ENCODE measurements at places on chromosomes 12 and 14. TPM values are rescaled to one million over a fixed set of nuclear protein-coding genes. Genes with fewer than 3 reads are reported as not detected.

Gene OVCH1
- total RNA-seq = 0.18 TPM

Gene TAS2R7
- total RNA-seq = not detected

Gene RASSF9
- total RNA-seq = 0.18 TPM

Gene CLEC12A
- not detected for total RNA-seq

Gene PSMC1
- 325 TPM for total RNA-seq

Gene KCNC2
- total RNA-seq = not detected

Gene TRIAP1
- total RNA-seq = 19.2 TPM

Gene KLRD1
- under 0.01 TPM for total RNA-seq

DNA sequence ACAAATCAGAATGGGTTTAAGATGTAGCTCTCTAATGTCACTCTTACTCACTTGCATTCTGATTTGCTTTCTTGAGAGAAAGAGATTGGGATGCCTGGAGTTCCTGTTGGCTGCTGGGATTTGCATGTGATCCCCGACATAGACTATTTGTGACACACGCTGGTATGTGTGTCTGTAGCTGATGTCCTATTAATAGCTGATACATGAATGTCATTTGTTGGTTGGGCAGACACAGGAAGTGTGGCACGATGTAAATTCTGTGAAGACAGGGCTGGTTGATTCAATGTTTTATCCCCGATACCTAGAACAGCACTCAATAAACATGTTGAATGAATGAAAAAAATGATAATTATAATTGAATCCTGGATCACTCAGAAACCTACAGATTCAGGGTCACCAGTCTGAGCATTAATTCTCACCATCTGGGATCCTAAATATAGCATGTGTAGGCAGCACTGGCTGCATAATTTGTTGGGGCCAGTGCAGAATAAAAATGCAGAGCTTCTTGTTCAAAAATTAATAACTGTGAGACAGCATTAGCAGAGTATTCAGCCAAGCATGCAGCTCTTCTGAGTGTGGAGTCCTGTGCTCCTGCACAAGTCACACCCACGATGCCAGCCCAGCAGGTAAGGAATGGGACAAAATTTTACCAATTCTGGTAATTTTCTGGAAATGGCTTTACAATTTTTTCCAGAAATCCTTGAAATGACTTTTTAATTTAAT, 35.5 kb upstream of the SOCS2 start:
- DNase-seq = peak; percentile 23

DNA sequence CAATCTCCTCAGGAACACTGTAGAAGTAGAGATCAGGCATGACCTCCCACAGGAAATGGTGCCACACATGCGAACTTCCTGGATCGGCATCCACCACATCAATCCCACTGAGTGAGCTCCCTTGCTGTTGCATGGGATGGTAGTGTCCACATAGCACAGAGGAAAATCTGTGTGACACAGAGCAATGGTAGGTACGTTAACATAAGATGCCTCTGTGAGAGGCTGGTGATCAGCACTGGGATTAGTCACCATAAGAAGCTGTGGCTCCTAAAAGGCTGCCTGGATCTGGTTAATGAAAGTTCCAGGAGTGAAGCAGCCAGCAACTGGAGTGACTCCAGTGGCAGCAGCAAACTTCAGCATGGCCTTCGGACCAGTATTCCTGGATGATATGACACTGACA, 21.8 kb downstream of the WDHD1 start:
- DNase-seq = peak; percentile 74

DNA sequence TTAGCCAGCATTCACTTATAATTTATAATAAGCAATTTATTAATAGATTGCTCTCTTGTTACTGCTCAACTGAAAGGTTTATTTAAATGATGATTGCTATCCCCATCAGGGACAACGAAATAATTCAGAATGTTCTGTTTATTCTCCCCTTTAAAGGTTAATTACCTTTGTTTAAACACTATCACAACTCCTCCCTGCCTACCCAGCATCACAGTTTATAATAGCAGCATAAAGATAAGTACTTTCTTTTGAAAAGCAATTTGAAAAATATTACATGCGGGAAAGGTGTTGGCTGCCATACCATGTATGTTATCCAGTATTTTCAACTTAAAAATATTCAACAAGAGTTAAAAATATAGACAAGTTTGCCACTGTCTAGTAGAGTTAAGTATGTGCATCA, 30.6 kb downstream of the SCAF11 start:
- no peak for DNase-seq

DNA sequence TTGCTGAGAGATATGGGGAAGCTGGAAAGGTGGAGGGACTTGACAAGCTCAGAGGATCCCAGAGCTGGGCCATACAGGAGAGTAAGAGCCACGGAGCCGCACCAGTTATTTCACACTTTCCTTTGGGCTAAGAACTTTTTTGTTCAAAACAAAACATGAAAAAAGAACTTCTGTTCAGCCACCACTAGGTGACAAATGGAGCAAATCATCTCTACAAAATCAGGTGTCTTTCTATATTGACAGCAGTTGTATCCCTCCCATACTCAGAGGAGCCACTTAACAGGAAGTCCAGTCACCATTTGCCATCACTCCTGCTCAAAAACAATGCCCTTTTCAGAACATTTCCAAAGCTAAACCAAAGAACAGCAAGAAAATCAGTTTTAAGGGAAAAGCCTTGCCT, 70.3 kb upstream of the DBX2 start:
- DNase-seq = no peak

- DNase-seq = peak; percentile 49
Measured at GRCh38 chr14:75578102-75578785, at the start of gene FLVCR2. Gene FLVCR2 (plus strand): TSS chr14:75578620. CDS start chr14:75578973, 353 bp downstream.

- peak; percentile 67 for DNase-seq
Measured at GRCh38 chr12:104632724-104633201, 176.0 kb downstream of the CHST11 start.

- DNase-seq = no peak
Measured at GRCh38 chr12:67202678-67203012, 66.5 kb upstream of the CAND1 start.

DNA sequence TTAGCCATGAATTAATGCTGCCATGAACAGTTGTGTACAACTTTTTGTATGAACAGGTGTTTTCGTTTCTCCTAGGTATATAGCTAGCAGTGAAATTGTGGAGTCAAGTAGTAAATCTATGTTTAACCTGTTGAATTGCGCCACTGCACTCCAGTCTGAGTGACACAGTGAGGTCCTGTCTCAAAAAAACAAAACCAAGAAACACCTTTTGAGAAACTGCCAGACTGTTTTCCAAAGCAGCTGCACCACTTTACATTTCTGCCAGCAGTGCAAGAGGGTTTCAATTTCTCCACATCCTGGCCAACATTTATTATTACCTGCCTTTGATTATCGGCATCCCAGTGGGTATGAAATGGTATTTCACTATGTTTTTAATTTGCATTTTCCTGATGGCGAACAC, 3.3 kb upstream of the PLEKHG3 start:
- no peak for DNase-seq

DNA sequence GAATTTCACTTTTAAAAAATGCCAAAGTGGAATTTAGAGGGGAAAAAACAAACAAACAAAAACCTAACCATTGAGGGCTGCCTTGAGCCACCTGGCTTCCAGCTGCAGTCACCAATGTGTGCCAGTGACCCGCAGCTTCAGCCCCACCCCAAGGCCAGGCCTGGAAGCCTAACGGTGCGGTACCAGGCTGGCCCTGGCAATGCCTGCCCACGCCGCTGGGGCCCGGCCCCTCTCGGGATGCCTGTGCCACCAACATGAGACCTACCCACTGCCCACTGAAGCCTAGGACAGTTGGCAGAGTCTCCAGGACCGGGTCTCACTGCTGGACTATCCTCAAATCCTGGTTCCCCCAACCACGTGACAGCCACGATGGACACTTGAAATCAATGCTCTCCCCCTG, 96.6 kb downstream of the NCOR2 start:
- no peak for DNase-seq

DNA sequence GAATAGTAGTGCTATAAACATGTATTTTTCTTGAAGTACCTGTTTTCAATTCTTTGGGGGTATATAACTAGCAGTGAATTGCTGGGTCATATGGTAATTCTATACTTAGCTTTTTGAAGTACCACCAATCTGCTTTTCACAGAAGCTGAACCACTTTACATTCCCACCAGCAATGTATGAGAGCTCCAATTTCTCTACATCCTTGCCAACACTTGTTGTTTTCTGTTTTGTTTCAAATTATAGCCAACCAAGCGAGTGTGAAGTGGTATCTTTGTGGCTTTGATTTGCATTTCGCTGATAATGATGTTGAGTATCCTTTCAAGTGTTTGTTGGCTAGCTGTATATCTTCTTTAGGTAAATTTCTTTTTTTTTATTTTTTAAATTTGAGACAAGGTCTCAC, 95.7 kb downstream of the PAPLN start:
- DNase-seq = no peak

DNA sequence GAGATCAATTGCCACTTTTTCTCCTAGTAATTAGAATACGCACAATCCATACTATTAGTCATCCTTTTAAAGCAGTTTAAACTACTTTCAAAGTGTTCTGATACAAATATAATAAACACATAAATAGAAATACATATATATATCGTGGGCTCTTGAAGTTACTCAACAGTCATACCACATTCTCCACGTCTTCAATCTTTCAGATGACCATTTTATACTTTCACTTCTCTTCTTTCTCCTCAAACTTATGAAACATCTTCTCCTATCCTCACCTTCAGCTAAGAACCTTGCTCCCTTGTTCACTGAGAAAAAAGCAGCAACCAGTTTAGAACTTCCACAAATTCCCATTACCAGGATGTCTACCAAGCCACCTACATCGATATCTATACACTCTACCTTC, 19.2 kb downstream of the CEP290 start:
- DNase-seq = no peak

- DNase-seq = no peak
Measured at GRCh38 chr14:91328313-91329050, 84.0 kb upstream of the GPR68 start.

- no peak for DNase-seq
Measured at GRCh38 chr14:89614009-89614691, 197.1 kb upstream of the FOXN3 start.

DNA sequence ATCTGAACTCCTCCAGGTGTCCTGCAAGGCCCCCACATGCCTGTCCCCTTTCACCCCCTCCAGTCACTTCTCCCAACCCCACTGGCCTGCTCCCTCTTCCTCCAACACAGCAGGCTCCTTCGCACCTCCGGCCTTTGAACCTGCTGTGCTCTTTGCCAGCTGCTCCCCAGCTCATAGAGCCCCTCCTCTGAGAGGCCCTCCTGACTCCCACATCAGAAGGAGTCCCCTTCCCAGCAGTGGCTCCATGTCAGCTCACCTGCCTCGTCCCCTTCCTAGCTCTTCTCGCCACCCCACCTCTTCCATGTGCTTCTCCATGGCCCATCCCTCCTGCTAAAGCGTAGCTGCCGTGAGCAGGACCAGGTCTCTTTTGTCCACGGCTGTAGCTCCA, 22.1 kb downstream of the SCARB1 start:
- DNase-seq = no peak

- no peak for DNase-seq
Measured at GRCh38 chr14:81009346-81009745, 53.9 kb downstream of the TSHR start.

DNA sequence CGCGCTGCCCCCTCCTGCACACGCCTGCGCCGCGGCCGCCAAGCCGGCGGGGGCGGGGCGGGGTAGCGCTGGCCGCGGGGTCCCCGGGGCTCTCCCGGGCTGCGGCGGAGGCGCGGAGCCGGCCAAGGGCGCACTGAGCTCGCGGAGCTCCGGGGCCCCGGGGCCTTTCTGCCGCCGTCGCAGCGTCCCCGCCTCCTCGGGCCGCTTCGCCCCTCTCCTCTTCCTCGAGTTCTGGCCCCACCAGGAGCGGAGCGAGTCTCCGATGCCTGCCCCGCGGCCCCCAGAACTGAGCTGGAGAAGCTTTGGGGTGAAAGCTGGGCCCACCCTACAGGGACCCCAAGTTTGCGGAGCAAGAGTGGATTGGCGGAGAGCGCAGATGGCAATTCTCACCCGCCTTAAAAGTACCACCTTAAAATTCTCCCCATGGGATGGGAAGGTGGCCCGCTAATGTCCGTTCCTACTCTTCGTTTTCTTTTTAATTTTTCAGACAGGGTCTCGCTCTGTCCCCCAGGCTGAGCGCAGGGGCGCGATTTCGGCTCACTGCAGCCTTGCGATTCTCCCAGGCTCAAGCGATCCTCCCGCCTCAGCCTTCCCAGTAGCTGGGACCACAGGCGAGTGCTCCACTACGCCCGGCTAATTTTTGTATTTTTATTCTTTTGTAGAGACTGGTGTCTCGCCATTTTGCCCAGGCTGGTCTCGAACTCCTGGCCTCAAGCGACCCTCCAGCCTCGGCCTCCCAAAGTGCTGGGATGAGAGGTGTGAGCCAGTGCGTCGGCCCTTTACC, 129.6 kb downstream of the NDUFA12 start:
- DNase-seq = no peak

DNA sequence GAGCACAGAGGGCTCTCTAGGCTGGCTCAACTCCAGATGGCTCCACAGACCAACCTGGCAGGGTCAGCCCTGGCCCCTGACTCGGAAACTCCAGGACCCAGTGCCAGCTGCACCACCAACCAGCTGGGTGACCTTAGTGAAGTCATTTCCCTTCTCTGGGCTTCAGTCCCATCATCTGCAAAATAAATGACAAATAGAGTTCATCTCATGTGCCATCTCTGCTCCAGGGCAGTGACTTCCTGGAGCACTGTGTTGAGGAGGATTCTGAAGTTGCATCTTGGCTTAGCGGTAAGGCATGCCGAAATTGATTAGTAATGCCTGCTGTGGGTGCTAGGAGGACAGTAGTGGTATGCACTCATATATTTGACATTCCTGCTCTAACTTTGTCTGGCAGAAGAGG, 31.5 kb downstream of the DTX1 start:
- no peak for DNase-seq

- DNase-seq = no peak
Measured at GRCh38 chr14:57820581-57820980, 45.3 kb downstream of the SLC35F4 start.

GRCh38 chr14:45786266-45786665, 533.3 kb upstream of the MIS18BP1 start:
- DNase-seq = no peak

DNA sequence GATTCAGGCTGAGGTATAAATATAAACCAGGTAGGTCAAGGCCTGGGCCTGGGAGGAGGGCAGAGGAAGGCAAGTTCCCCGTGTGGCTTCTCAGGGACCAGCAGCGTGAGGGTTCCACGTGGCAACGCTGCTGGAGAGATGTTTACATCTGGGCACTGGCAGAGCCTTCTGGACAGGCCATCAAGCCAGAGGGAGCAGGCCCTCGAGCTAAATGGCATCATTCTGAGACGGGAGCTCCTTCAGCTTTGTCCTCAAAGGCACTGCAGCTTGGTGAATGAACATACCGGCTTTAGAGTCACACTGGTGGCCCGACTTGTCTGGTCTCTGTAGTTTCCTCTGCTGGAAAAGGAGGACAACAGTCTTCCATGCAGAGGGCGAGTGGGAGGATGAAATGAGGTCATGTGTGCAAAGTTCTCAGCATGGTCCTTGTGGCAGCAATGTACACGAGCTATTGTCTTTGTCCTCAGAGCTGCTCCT, 231.3 kb downstream of the ZFP36L1 start:
- DNase-seq = no peak

DNA sequence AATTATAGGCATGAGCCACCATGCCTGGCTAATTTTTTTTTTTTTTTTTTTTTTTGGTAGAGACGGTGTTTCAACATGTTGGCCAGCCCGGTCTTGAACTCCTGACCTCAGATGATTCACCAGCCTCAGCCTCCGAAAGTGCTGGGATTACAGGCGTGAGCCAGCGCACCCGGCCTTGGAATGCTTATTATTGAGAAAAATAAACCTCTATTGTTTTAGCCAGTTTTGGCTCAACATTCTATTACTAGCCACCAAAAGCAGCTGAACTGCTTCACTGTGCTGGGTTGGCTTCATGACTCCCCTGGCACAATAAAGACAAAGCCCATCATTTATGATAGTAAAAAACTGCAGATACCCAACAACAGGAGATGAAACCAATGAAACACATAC, 93.5 kb upstream of the CEP83 start:
- DNase-seq = peak; percentile 43
